NCI-H187 (cell line): ENCODE measurements at places on chromosomes 1 and 21.

DNA sequence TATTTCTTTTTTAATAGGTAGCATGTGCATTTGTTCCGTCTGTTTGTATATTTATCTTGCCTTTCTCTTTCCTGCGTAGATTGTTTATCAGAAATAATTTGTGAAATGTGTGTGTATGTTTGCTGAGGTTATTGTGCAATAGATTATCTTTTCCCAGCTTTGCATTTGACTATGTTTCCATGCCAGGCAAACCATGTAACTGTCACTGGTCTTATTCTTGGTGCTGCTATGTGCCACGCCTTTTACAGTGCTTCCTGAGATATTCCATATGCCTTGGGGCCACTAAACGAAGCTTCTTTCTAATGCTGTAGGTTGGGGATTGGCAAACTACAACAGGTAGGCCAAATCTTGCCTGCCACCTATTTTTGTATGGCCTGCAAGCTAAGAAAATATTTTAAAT lies 598.8 kb downstream of the PLPP3 start:
- no peak for DNase-seq

GRCh38 chr1:32073299-32074229 lies 825 bp downstream of the TMEM39B start:
- DNase-seq = peak; percentile 80

DNA sequence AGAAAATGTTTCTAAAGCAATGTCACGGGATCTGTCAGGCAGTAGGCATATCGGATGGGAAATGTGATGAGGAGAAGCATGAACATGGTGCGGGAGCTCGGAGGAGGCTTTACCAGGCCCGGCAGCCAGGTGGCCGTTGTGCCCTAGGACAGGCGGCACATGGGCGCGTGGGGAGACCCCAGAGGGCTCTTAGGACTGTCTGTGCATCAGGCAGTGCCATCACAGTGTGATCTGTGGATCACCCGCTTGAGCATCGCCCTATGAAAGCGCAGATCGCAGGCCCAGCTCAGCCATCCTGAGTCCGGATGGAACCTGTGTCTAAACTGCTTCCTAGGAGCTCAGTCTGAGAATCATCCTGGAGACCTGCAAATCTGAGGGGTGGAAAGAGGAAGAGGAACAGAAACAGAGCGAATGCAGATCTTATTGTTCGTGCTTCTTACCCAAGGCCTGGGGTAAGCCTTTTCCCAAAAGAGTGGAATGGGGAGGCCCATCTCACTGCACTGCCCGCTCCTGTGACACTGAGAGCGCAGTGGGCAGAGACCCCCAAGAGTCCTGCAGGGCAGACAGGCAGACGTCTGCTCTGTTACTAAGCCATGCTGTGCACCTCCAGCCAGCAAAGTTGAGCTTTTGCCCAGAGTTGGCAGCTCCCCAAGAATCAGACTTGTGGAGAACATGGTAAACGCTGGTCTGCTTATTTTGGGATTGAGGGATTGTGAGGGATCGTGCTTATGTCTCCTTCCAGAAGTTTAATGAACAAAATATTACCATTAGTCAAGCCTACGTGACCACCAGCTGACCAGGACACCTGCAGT lies 251.0 kb downstream of the RHOU start:
- DNase-seq = no peak

DNA sequence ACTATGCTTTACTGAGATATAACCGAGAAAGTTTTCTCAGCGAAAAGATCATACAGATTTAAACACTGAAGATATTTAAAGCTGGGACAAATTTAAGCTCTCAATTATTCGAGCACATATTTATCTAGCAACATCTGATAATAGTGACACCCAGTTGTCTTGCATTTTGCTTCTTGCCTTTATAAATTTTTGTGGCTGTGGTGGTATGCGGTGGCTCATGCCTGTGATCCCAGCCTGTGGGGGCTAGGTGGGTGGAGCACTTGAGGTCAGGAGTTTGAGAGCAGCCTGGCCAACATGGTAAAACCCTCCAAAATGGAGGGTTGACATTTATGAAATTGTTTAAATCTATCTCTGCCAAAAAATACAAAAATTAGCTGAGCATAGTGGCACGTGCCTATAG lies 312.2 kb downstream of the SPATA17 start:
- DNase-seq = no peak

DNA sequence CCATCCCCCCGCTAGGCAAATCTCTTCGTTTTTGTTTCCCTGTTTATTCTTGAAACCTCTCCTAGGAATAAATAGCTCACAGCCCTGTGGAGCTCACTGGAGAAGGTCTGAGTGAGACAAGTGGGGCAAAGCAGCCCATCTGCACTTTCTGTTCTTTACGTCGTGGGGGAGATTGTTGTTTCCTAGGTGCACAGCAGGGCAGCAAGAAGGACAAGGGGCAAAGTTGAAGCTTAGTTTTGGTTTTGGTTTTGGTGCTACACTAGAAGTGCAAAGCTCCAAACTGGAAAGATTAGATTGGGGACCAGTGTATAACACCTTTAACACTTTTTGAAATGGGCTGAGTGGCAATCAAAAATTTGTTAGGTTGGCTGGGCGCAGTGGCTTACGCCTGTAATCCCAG lies 76.6 kb downstream of the GPR88 start:
- DNase-seq = no peak

DNA sequence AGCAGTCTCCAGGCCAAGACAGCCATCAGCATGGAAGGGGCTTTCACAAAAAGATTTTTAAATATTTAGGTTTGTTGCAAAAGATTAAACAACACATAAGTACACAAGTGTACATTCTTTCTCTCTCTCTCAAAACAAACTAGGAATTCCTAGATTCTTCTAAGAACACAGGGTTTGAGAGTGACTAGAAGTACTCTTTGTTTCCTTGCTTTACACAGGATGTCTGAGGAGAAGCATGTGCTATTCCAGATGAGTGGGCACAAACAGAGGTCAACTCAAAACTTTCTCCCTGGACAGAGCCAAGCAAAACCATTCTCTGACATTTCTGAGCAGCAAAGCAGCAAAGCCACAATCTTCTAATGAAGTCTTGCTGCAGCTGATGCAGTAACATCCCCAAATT lies 210.6 kb upstream of the HOOK1 start:
- no peak for DNase-seq

GRCh38 chr1:53573522-53573921 lies 114.3 kb downstream of the DMRTB1 start:
- no peak for DNase-seq

- no peak for DNase-seq
Observed at GRCh38 chr1:183070923-183071618, 47.9 kb downstream of the LAMC1 start.

- no peak for DNase-seq
Observed at GRCh38 chr1:119114786-119115185, 25.7 kb downstream of the WARS2 start.
